Upper lobe of right lung (tissue), 1 donor: ENCODE measurements at places on chromosomes 13 and 19.

- DNase-seq, result no peak
Observed at GRCh38 chr13:59480396-59481259, 683.1 kb downstream of the DIAPH3 start.

DNA sequence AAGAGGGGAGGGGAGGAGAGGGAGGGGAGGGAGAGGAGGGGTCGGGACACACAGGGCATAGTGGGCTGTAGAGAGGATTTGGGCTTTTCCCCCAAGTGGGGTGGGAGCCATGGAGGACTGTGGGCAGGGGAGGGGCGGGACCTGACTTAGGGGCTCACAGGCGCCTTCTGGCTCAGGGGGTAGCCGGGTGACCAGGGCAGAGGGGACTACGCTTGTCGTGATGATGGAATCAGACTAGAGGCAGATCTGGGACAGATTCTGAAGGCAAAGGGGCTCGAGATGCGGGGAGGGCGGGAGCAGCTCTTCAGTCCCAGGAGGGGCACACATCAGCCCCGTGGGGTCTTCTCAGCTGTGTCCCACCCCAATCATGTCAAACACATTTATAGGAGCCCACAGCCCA lies 13.5 kb downstream of the NDUFA11 start:
- DNase-seq, result no peak

DNA sequence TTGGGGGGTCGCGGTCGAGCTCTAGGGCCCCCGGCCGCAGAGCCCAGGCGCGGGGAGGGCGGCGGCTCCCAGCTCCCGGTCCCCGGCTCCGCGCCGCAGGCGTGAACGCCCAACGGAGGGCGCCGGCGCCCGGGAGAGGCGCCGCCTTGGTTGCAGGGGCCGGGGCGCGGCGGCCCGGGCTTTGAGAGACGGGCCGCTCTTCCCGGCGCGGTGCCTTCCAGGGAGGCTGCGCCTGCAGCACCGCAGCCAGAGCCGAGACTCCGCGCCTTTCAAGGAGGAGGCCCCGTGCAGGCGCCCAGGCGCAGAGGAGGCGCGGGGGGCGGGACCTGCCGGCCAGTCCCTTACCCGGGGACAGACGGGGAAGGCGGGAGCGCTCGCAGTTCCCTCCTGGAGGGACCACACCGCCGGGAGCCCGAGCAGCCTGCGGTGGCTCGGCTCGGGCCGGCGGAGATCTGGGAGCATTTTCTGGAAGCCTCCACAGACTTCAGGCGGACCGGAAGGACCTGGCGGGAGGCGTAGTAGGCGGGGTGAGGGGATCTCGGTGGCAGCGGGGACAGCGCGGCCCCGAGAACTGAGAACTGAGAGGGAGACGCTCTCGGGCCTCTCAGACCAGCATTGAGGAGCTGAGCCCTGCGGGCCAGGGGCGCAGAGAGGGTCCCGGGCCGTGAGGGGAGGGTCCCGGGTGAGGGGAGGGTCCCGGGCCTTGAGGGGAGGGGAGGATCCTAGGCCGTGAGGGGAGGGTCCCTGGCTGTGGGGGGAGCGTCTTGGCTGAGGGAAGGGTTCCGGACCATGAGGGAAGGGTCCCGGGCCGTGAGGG lies 25.5 kb upstream of the MCF2L start:
- DNase-seq, result peak; percentile 83

DNA sequence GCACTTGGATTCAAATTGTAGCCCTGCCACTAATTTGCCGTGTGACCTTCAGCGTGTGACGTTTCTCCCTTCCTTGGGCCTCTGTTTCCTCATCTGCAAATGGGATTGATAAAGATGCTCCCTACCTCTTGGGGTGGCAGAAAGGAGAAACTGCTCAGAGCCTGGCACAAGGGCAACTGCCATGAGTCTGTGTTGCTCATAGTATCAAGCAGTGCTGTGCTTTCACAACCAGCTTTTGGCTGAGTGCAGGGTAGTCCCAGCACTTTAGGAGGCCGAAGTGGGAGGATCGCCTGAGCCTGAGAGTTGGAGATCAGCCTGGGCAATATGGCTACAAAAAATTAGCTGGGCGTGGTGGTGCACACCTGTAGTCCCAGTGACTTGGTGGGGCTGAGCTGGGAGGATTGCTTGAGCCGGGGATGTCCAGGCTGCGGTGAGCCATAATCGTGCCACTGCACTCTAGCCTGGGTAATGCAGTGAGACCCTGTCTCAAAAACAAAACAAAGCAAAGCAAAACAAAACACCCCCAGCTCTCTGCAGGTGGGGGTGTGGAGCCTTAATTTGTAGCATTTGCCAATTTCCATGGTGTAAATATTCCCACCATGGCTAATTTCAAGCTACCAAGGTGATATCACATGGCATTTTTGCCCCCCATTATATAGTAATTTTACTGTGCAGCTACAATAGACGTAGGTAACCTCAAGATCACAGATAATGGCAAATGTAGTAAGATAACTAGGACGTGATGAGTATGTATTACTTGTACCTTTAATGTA lies 1.6 kb upstream of the MARK4 start:
- no peak for DNase-seq

DNA sequence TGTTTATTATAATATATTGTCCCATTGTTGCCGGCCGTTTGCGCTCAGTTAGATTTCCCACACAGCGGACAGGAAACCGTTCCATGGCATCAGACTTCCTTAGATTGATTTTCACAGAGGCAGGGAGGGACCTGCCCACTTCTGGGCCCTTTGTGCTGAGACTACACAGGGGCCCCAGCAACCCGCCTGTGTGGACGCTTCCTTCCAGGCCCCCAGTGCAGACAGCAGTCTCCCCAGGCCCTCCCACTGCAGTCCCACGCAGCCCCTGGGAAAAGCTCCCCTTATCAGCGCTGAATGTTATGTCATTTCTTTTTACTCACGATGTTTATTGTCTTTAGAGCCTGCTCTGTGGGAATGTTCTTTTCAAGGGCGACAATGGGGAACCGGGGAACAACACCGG lies 351.7 kb upstream of the ARGLU1 start:
- no peak for DNase-seq

GRCh38 chr19:39401070-39401548 lies 5.5 kb upstream of the ZFP36 start:
- no peak for DNase-seq
